Left hindlimb (tissue), 1 donor: ENCODE measurements at places on chromosomes 4 and X.

DNA sequence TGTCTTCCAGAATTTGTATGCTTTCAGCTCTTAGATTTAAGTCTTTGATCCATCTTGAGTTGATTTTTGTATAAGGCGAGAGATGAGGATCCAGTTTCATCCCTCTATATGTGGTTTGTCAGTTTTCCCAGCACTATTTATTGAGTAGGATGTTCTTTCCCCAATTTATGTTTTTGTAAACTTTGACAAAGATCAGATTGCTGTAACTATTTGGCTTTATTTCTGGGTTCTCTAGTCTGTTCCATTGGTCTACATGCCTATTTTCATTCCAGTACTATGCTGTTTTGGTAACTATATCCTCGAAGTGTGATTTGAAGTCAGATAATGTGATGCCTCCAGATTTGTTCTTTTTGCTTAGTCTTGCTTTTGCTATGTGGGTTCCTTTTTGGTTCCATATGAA, 60.7 kb downstream of the IL15 start:
- DNase-seq, result no peak

- DNase-seq, result no peak
Measured at GRCh38 chr4:121370729-121371325, 10.0 kb downstream of the QRFPR start.

DNA sequence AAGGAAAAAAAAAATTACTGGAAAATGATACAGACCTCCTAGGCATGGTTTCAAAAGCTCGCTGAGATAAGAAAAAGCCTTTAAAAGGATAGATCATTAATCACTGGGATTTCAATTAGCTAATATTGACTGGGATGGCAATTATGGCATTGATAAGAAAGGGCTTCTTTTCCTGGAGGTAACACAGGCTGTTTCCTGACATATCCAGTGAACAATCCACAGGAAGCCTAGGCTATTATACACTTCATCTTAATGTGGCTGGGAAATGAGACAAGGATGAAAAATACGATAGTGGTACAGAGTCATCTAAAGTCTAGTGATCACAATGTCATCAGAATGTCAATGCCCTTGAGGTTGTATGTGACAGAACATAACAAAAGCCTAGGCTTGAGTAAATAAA, 1579.3 kb downstream of the C4orf33 start:
- DNase-seq, result no peak

GRCh38 chr4:159455675-159456237, 352.9 kb downstream of the RAPGEF2 start:
- no peak for DNase-seq

DNA sequence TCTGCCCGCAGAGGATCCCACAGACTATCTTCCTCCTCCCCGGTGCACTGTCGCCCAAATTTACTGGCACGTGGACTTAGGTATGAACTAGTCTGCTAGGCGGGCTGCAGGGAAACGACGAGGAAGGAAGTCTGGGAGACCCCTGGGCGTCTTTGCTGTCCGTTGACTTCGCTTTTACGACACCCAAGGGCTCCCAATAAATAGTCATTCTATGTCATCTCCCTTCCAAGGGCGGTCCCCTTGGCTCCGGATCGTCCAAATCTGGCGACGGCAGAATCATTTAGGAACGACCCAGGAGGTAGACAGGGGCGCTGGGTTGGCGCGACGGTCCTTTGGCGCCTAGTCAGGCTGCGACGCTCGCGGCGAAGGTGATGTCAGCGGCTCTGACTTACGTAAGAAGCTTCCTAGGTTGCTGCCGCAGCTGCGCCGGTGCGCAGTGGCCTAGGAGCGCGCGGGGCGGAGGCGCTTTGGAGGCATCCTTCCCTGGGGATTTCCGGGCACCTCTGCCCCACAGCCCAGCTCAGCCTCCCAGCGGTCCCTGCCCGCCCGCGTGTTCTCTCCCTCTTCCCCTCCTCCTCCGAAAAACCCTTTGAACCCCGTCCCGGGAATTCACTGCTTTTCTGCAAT, 2.2 kb downstream of the NHS start:
- peak; percentile 37 for DNase-seq

DNA sequence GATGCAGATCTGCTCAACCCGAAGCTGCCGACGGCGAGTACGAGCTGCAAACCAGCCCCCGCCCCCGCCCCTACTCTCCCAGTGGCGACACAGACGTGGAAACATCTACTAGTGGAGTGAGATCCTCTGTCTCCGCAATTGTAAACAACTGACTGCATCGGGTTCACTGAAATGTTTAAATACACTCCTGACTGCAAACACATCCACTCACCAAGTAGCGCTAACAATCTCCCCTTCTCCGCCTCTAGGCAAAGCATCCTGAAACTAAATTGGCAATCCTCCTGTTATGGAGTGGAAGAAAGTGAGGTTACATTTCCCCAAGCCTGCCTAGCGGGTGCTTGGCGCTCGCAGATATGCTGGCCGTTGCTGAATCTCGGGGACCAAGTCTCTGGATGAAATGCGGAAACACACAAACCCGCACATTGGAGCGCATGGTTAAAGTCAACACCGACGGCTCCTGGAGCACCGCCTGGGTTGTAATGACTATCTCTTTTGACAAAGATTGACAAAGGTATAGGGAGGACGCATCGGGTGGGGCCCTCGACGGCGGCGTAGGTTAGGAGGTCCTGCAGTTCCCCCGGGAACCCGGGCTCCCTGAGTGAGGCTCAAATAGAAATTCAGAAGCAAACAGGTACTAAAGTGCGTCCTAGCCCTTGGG, 117.0 kb upstream of the TEX13C start:
- DNase-seq, result peak; percentile 29

DNA sequence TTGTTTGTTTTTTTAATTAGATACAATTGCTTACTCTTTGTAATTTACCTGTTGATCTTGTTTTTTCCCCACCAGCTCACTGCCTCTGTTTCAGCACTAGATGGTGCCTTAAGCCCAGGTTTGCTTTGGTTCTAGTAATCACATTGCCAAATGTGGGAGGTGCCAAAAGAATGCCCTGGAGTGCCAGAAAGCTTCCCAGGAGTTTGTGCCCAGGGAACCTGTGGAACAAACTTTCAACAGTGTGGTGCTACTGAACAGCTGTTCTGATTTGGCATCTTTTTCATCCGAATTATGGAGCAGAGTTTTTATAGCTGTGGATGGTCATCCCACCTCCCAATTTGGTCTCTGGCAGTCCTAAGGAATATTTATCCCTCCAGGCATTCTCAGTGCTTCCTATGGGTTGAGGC, 1000.7 kb downstream of the STIM2 start:
- no peak for DNase-seq
